Activated B cell treated with CpG ODN at 0.5 μM for 24 hours (primary cell): ENCODE measurements at places on chromosomes 7 and 10. TPM values are rescaled to one million over a fixed set of nuclear protein-coding genes. Genes with fewer than 3 reads are reported as not detected.
A peak's percentile ranks its signal among the peaks of the same experiment; 100 is the strongest.

DNA sequence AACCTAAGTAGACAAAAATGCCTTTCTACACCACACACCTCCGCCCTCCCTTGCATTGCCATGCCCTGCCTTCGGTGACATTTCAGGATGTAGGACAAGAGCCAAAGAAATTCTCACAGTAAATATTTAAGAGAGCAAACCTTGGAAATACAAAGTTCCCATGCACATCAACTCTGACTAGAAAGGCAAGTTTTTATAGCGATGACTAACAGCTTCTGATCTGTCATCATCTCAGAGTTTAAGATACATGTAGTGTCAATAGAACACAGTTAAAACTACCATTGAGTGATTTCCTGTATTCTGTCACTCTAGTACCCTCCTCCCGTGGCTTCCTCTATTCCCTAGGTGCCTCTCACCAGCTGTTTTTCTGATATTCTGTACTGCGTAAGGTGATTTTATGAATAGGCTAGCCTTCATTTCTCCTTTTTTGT is 20.7 kb downstream of the SLC16A9 start:
- no peaks in the 10 kb centered on the region for H3K36me3 ChIP-seq
- DNase-seq = no peak
- no peak overlapping the region for H3K4me3 ChIP-seq
- no peak overlapping the region for H3K27ac ChIP-seq
- H3K27me3 ChIP-seq = no peaks in the 10 kb centered on the region
- H3K4me1 ChIP-seq = peaks cover 9% of the 10 kb centered on the region

GRCh38 chr7:105297309-105297708 is 91.4 kb downstream of the SRPK2 start:
- DNase-seq = no peak
- H3K27me3 ChIP-seq = no peaks in the 10 kb centered on the region
- H3K4me3 ChIP-seq = no peak overlapping the region
- no peak overlapping the region for H3K27ac ChIP-seq
- peaks cover 39% of the 10 kb centered on the region for H3K4me1 ChIP-seq
- peaks cover 11% of the 10 kb centered on the region for H3K36me3 ChIP-seq

GRCh38 chr7:88020953-88021665 is 87.1 kb downstream of the ADAM22 start:
- DNase-seq = no peak
- no peak overlapping the region for H3K4me3 ChIP-seq
- no peaks in the 10 kb centered on the region for H3K4me1 ChIP-seq
- H3K36me3 ChIP-seq = no peaks in the 10 kb centered on the region
- no peaks in the 10 kb centered on the region for H3K27me3 ChIP-seq

VAX1 gene
- total RNA-seq = not detected in 2 replicates

- H3K27me3 ChIP-seq = no peaks in the 10 kb centered on the region
- peaks cover 20% of the 10 kb centered on the region for H3K4me1 ChIP-seq
These were observed 159.7 kb downstream of the SGMS1 start for GRCh38 chr10:50464004-50464409.

GRCh38 chr10:92742331-92743228 is 52.8 kb downstream of the HHEX start:
- peak overlapping the region; percentile 95 for H3K27ac ChIP-seq
- no peaks in the 10 kb centered on the region for H3K27me3 ChIP-seq
- peak overlapping the region; percentile 78 for H3K4me3 ChIP-seq
- H3K4me1 ChIP-seq = peaks cover 79% of the 10 kb centered on the region
- peak; percentile 30 for DNase-seq
- H3K36me3 ChIP-seq = no peaks in the 10 kb centered on the region

CYP2E1 gene
- 0.64 and 1.1 TPM in 2 replicates for total RNA-seq

DNA sequence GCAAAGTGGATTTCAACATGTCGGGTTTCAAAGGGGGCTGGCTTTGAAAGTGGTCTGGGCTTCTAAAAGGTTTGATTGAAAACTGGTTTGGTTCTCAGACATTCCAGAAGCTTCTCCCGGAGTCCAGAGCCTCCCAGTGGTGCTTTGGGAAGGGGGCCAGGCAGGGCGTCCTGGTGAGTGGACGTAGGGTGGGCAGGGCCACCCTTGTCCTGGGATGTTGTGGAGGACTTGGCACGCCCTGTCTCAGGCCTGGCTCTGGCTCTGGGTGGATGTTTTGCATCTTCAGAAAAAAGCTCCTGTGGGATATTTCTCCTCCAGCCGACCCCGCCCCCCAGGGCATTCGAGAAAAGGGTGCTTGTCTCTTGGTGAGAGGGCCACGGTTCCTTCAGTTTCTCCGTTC is 31.2 kb downstream of the GRIFIN start:
- no peak for DNase-seq
- H3K27me3 ChIP-seq = no peaks in the 10 kb centered on the region
- no peak overlapping the region for H3K27ac ChIP-seq
- H3K4me3 ChIP-seq = no peak overlapping the region

TMEM26 gene
- total RNA-seq = not detected in 2 replicates

DNA sequence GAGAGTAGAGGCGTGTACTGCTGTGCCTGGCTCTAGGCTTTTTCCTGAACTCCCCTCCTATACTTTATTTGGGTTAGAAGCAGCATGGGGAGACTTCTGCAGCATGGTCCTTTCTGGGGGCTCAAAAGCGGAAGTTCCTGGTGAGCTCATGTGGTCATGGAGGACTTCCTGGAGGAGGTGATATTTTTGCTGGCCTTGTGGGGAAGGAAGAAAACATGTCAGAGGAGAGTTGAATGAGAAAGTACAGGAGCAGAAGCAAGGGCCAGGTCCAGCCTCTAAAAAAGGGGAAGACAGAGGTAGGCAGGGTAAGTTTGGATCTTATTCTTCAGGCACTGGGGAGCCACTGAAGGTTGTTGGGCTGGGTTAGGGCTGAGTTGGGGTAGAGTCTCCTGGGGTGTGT is 45.5 kb downstream of the CASTOR2 start:
- no peak overlapping the region for H3K4me3 ChIP-seq
- no peaks in the 10 kb centered on the region for H3K4me1 ChIP-seq
- H3K27me3 ChIP-seq = no peaks in the 10 kb centered on the region
- H3K36me3 ChIP-seq = no peaks in the 10 kb centered on the region
- H3K27ac ChIP-seq = no peak overlapping the region

ACBD7 gene
- total RNA-seq = not detected in 2 replicates

AKR1C8 gene
- not detected in 2 replicates for total RNA-seq

- no peaks in the 10 kb centered on the region for H3K27me3 ChIP-seq
- H3K4me3 ChIP-seq = no peak overlapping the region
These were observed 555.7 kb downstream of the AUTS2 start for GRCh38 chr7:70153933-70154332.

GRCh38 chr10:73876971-73877370 is 2.6 kb upstream of the CAMK2G start:
- no peak overlapping the region for H3K4me3 ChIP-seq
- H3K27me3 ChIP-seq = no peaks in the 10 kb centered on the region
- DNase-seq = no peak
- peaks cover 6% of the 10 kb centered on the region for H3K36me3 ChIP-seq
- peaks cover 36% of the 10 kb centered on the region for H3K4me1 ChIP-seq
- no peak overlapping the region for H3K27ac ChIP-seq

NUTM2D gene
- 1.9 and 3.7 TPM in 2 replicates for total RNA-seq

DNA sequence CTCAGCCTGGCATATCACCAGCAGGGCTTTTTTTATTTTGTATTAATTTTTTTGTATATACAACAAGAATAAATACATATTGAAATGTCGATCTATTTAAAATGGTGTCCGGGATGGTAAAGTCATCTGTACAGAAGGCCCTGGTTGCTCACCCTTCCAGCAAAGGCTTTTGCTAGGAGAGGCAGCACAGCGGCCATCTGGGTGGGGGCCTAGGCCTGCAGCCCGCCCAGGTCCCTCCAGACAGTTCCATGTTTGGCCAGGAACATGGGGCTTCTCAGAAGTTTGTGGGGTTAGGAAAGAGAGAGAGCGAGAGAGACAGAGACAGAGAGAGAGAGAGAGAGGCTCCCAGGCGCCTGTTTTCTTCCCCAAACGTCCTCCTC is 152.6 kb upstream of the LYZL2 start:
- no peak overlapping the region for H3K27ac ChIP-seq
- peaks cover 14% of the 10 kb centered on the region for H3K27me3 ChIP-seq
- no peak for DNase-seq

DNA sequence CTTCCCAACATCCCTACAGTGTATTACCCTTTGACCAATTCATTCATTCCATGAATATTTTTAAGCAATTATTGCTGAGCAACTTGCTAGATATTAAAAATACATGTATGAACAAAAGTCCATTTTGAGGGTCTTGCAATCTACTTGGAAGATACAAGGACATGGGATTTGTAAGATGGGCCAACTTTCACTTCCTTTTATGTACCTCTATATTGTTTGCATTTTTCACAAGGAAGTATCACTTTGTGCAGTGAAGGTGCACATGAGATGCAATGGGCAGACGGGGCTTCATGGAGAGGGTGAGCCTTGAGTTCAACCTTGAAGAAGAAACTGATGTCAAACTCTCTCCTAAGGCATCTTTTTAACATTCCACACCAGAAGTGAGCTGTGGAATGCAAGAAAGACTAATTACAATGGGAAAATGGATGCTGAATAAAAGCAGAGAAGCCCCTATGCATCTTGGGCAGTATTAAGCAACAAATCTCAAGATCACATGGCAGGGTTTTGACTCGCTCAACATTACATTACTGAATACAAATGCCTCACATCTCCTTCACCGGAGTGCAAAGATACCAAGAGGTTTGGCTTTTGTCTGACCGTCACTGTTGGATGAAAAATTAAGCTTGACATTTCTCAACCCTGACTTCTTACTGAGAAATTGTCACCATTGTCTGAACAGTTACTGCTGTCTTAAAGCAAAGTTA is 341.5 kb downstream of the ELMO1 start:
- H3K36me3 ChIP-seq = peaks cover 32% of the 10 kb centered on the region
- H3K4me1 ChIP-seq = peaks cover 52% of the 10 kb centered on the region
- DNase-seq = no peak
- H3K27me3 ChIP-seq = no peaks in the 10 kb centered on the region

CDK14 gene
- total RNA-seq = 130 and 140 TPM in 2 replicates

DNA sequence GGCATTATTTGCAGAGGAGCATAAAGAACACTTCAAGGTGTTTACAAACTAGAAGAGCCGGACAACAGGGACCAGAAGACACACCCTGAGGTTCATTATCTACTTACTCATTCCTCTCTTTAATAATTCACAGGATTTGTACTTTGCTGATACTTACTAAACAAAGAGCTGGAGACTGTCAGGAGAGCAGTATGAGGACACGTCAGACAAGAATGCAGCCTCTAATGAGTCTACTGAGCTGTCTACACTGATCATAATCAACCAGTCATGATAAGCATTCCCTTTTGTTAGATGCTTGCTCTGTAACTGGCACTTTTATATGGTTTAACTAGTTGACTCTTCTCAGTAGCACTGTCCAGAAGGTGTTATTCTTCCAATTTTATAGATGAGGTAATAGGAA is 243.3 kb upstream of the CDC14C start:
- H3K4me3 ChIP-seq = no peak overlapping the region
- H3K36me3 ChIP-seq = no peaks in the 10 kb centered on the region
- no peak for DNase-seq

DNA sequence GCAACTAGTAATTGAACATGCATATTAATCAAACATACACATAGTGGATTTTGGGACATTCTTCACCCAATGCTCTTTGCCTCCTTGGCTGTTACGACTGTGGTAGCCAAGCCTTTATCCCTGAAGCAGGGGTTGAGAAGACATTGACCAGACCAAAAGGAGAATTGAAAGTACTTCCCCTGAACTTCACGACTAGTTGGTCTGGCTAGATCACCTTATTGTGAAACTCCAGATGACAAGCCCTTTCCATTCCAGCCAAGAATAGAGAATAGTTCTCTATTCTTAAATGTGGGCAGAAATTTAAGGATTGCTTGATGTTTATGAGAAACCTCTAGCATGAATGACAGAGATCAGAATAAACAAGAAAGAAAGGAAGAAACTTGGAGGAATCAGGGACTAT is 97.0 kb downstream of the LRMDA start:
- H3K4me3 ChIP-seq = no peak overlapping the region
- no peaks in the 10 kb centered on the region for H3K36me3 ChIP-seq
- no peak overlapping the region for H3K27ac ChIP-seq
- H3K4me1 ChIP-seq = no peaks in the 10 kb centered on the region

GRCh38 chr10:113965683-113966082 is 78.0 kb upstream of the ADRB1 start:
- H3K27ac ChIP-seq = no peak overlapping the region
- H3K4me3 ChIP-seq = no peak overlapping the region
- no peaks in the 10 kb centered on the region for H3K27me3 ChIP-seq
- peaks cover 8% of the 10 kb centered on the region for H3K4me1 ChIP-seq
- no peak for DNase-seq

LOXL4 gene
- total RNA-seq = not detected in 2 replicates

RAB11FIP2 gene
- total RNA-seq = 20.4 and 33.2 TPM in 2 replicates

DNA sequence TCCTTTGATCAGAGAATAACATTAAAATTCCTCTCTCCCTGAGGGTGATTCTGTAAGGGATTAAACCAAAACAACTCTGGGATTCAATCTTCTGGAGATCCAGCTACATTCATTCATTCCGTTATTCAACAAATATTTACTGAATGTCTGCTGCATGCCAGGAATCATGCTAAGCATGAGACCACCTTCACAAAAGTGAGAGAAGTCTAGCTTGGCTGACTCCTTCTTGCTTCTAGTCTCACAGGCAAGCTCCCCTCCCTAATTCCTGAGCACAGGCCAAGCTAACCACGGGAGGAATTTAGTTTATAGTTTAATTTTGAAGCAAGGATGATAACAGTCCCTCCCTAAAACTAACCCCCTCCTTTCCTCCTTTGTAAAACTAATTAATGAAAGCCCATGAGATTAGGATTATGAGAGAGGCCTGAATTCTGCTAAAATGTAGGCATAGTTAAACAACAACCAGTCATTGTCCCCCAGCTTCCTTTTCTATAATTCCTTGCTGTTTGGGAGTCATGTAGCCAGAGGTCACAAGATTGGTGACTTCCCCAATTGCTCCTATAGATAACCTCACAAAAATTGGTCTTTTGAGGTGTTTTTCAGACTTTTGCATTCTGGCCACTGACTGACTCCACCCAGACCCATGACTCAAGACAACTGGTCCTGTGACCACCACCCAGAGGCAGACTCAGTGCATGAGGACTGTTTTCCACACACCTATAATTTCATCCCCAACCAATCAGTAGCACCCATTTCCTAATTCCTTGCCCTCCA is 113.5 kb downstream of the ITGB8 start:
- no peak overlapping the region for H3K27ac ChIP-seq
- H3K36me3 ChIP-seq = no peaks in the 10 kb centered on the region
- H3K4me3 ChIP-seq = no peak overlapping the region

OGDHL gene
- total RNA-seq = not detected in 2 replicates

EFCAB10 gene
- total RNA-seq = not detected in 2 replicates

DNA sequence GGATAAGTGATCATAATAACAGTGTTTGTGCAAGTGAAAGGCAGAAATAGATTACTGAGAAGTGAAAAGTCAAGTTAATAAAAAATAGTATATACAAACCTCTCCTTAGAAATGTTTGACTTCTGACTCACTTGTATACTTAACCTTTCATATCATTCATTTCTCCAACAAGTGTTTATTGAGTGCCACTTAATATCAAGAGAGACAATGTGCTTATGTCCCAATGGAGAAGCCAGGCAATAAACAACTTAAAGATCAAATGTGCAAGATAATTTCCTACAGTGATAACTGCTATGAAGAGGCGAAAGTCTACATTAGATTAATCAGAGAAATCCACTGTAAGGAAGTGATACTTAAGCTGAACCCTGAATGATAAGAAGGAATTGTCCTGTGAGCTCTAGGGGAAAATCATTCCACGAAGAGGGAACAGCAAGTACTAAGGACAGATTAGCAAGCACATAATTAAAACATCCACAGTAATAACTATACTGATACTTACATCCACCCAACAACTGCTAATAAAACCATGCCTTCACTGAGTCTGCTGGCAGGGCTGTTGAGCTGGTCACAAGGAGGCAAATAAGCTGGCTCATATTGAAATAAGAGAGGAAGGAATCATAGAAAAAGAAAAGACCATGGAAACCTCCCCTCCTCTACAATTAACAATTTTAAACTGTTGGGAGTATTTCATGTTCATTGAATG is 203.5 kb downstream of the CTNNA3 start:
- H3K27me3 ChIP-seq = no peaks in the 10 kb centered on the region
- no peak for DNase-seq
- H3K4me1 ChIP-seq = no peaks in the 10 kb centered on the region
- H3K4me3 ChIP-seq = no peak overlapping the region
